ENCODE measurements at places on chromosomes 6 and 20.

DNA sequence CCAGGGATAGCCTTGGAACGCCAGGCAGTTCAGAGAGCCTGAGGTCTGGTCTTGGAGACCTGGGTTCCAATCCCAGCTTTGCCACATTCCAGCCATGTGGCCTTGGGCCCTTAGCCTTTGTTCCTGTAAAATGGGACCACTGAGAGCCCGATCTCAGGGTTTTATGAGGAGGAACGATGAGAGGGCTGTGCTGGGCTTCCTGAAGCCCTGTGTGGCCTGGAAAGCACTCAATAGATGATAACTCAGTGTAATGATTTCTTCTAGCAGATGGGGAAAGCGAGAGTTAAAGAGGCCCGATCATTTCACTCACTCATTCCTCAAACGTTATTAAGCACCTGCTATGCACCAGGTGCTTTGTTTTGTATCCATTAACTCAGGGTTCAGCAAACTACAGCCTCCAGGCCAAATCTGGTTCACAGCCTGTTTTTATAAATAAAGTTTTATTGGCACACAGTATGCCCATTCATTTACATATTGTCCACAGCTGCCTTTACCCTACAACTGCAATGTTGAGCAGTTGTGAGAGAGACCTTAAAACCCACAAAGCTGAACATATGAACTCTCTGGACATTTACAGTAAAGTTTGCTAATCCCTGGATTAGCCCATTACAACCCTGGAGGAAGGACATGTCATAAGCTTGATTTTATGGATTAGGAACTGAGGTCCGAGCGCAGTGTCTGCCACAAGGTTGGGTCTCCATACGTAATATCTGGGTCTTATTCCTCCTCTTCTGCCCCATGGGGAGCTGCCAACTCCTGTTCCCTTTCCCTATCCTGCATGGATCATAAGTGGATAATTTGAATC lies 90.4 kb downstream of the CEBPB start:
- no peak for DNase-seq

DNA sequence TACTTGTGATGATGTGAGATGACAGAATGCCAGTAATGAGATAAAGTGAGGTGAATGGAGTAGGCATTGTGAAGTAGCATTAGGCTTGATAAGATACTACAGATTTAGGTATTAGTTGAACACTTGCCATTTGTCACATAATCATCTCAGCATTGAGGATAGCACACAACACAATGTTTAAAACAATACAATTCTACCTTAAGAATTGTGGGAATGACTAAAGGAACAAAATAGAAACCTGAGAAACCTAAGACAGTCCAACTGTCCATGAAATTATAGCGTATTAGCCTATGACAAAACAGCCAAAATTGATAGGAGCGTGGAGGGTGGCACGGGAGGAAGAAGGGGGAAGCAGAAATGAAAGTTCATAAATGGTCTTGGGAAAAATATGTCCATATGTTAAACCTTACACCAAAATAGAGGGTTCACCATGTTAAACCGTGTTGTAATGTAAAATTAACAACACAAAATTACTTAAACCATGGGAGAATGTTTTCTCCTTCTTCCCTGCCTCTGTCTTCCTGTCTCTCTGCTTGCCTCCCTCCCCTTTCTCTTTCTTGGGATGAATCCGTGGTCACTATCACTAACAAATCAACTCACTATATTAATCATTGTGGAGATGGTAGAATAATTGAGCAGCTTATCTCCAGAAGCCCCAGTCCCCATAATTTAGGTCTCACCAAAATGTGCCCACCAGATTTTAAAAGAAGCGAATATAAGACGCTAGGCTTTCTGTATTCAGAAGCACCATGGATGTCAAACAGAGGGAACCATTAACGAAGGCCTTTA lies 33.0 kb upstream of the HFE start:
- no peak for DNase-seq

GRCh38 chr6:135073756-135074393 lies 19.3 kb upstream of the HBS1L start:
- no peak for DNase-seq

DNA sequence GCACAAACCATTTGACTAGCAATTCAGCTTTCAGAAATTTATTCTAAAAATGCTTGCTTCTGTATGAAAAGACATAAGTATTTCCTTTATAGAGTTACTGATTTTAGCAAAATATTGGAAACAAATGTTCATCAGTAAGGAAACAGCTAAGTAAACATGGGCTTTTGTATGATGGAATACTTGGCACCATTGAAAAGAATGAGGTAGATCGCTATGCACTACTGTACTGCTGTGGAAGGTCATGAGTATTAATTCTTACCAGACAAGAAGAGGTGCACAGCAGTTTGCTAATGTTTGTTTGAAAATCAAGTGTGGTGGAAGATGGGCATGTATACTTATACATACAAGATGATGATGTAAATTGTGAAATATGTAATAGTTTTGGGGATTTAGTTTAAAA lies 73.0 kb downstream of the FARS2 start:
- no peak for DNase-seq

- no peak for DNase-seq
Measured at GRCh38 chr6:20153194-20153593, 59.1 kb downstream of the MBOAT1 start.

DNA sequence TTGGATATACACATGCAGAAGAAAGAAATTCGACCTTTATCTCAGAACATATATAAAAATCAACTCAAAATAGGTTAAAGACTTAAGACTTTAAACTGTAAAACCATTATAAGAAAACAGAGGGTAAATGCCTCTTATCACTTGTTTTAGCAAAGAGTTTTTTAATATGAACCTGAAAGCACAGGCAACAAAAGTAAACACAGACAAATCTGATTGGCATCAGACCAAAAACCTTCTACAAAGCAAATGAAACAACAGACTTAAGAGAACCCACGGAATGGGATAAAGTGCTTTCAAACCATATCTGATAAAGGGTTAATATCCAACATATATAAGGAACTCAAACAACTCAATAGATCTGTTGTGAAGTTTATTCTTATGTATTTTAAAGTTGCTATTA lies 309.9 kb upstream of the OPRM1 start:
- no peak for DNase-seq

DNA sequence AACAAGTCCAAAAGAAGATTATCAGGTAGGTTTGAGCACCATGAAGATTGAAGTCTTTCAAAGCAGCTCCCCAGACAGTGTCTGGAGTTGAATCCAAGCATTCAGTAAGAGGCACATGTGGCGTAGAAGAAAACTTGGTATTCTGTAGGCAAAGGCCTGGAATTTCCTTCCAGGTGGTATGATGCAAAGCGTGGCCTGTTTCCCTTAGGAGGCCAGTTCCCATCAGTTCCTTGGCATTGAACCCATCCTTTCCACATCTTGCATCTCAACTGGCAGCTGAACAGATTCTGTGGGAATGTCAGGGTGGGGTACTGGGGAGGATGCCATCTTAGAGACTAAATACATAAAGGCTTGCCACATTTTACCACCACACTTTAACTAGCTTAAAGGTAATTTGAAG lies 516.0 kb downstream of the BTBD3 start:
- DNase-seq = no peak

GRCh38 chr20:46811224-46812084 lies 83.2 kb upstream of the EYA2 start:
- DNase-seq = no peak

DNA sequence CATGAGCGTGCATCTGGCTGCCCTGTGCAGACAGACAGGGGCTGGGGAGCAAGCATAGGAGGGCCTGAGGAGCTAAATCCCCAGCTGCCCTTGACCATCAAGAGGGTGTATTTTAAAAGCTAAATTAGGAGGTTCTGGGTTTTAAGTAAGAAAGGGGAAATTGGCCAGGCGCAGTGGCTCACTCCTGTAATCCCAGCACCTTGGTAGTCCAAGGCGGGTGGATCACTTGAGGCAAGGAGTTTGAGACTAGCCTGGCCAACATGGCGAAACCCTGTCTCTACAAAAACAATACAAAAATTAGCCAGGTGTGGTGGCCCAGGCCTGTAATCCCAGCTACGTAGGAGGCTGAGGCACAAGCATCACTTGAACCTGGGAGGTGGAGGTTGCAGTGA lies 27.8 kb downstream of the SERPINB6 start:
- no peak for DNase-seq

DNA sequence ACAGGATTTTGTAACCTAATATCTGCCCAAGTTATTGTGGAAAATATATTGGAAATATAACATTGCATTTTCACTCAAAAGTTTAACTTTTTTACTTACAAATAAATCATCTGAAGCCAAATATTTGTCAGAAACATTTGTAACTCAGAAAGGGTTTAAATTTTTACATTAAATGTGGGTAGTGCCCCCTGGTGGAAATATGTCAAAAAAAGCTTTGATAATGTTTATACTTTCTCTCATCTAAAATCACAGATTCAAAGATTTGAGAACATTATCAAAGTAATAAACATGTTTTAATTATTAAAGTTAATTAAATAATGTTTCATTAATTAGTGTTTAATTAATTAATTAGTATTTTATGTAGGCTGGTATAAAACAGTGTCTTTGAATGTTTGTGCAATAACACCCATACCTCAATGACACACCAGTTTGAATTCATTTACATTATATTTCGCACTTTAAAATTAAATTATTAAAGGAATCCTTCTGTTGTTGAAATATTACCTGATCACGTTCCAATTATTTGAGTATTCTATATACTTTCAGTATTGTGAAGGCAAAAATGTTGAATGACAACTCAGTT lies 320.1 kb upstream of the FKBP1C start:
- DNase-seq = no peak

GRCh38 chr20:24785141-24786110 lies 163.6 kb upstream of the CST7 start:
- no peak for DNase-seq

DNA sequence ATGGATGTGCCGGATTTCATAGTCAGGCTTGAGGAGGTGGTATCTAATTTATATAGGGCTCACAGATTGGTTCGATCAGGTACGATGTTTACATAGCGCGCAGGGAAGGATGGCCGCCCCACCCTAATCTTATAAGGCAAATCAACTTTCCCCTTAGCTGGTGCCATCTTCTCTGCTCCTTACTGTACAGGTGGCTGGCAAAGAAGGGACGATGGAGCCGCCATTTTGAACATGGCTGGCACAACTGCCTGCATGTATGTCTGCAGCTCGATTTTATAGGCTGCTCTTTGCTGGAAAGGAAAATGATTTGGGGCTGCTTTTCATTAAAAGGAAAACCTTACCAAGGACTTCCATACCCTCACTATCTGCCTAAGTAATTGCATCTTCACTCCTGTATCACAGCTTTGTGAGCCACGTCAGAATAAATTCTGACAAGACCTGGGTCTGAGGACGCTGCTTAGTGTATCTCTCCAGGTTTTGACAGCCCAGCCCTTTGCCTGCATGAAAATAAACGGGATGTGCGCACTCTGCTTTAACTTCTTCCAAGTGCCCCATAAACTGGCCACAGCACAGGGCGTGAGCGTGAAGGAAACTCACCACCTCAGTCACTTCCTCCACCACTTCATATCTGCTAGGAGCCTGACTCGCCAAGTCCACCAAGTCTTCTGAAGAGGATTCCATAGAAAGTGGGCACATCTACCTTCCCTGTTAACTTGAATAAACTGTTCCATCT lies 109.4 kb upstream of the ARMC2 start:
- DNase-seq = no peak

DNA sequence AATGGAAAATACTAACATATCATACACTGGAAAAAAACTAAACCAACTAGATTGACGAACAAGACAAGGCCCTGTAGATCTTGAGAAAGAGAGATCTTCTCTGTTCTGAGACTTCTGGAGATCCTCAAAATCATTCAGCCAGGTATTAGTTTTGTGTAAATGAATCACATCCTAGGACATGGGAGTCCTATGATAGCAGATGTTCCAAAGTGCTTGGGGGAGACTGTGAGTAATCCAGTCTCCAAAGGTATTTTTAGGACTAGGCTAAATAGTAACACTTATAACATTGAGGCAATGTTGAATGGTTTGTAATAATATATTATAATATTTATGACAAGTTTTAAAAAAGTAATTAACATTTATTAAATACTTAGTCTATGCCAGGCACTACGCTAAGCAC lies 275.0 kb downstream of the BTBD9 start:
- no peak for DNase-seq

DNA sequence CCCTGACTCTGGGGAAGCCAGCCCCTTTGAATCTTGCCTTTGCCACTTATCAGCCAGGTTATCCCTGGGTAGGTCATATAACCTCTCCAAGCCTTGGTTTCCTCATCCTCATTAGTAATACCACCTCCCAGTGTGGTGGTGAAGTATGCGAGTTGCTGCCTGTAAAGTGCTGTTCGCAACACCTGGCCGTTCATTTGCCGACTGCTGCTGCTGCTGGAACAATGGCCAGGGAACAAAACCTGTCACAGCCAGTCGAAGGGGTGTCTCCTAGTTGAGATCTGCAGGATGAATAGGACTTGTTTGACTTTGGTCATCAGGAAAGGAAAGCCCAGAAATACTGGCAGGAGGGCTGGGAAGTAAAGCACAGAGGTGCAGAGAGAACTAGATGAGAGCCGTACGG lies 6.1 kb downstream of the MANBAL start:
- DNase-seq = no peak

- DNase-seq = no peak
Measured at GRCh38 chr6:137426007-137426689, 68.0 kb downstream of the OLIG3 start.

DNA sequence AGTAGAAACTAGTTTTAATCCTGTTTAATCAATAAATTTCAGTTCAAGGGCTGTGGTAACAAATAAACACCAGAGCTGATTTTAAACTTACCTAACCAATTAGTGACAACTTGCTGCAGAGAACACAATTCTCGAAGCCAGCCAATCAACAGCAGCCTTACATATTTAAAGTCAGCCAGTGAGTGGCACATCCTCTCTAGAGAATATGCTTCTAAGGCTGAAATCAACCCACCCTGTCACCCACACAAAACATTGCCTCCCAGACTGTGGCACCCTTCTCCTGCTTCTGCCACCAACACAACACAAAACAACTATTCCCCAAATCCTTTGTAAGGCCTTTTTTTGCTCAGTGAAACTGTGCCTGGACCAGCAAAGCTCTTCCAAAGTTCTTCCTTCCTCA lies 306.0 kb downstream of the EYA4 start:
- DNase-seq = no peak

DNA sequence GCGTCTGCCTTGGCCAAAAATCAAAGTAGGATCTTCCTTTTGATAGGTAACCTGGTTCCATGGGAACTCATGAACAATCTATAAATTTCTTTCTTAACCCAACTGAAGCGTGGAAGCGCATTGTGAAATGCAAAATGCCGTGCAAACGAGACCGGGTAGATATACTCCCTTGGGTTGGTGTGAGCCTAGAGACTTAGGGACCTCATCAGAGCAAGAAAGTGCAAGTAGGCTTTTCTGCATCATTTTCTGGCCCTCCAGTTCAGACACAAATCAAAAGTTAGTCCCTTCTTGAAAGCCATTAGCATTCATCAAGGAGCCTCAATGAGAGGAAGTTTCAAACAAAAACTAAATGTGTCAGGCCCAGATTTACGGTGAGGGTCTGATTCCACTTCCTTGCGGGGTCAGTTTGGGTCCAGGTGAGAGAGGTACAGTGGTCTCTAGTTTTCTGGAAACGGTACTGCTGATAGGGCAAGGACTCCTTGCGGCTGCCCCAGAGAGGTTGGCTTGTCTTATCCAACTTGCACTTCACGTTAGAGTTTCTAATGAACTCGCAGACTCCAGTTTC lies 5.3 kb upstream of the ZNF184 start:
- DNase-seq = no peak
